ENCODE measurements at places on chromosomes 2 and 18. TPM values are rescaled to one million over a fixed set of nuclear protein-coding genes. Genes with fewer than 3 reads are reported as not detected.
A peak's percentile ranks its signal among the peaks of the same experiment; 100 is the strongest.

DNA sequence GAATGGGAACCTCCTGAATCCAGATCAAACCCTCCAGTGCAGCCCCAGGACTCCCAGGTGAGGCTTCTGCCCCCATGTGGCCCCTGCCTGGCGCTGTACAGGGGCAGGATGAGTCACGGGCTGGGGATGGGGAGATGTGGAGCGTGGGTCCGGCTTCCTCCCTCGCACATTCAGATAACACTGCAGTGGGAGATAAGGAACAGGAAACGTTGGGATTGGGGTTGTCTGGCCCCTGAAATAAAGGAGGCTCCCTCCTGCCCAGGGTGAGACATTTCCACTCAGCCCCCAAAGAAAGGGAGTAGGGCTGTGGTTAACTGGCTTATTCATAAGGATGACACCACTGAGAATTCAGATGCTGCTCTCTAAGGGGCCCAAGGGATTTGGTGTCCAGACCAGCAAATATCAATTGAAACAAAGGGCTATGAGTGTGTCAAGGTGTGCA is 30.7 kb downstream of the IGFBP5 start:
- H3K4me3 ChIP-seq = no peak overlapping the region
- H3K36me3 ChIP-seq = no peaks in the 10 kb centered on the region
- DNase-seq = no peak
- H3K4me1 ChIP-seq = no peaks in the 10 kb centered on the region
- no peaks in the 10 kb centered on the region for H3K27me3 ChIP-seq

DNA sequence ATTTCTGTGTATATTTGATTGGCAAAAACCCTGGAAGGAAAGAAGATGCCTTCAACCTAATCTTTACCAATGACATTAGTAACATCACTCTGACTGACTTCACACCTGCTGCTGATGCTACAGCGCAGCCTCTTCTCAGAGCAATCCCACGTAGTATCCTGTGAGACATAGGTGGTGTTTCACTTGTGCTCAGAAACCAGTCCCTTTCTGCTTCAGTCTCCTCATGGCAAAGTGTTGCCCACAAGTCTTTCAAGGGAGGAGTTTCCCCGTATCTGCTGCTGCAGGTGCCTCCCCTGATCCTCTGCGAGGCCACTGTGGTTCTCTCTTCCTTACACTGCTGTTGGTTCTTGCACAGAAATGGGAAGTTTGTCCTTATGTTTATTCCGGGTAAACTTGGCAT is 433.2 kb upstream of the TNP1 start:
- H3K4me3 ChIP-seq = no peak overlapping the region
- no peak overlapping the region for H3K27ac ChIP-seq
- no peak for DNase-seq
- H3K27me3 ChIP-seq = peaks cover 2% of the 10 kb centered on the region
- no peaks in the 10 kb centered on the region for H3K4me1 ChIP-seq
- no peaks in the 10 kb centered on the region for H3K36me3 ChIP-seq

DNA sequence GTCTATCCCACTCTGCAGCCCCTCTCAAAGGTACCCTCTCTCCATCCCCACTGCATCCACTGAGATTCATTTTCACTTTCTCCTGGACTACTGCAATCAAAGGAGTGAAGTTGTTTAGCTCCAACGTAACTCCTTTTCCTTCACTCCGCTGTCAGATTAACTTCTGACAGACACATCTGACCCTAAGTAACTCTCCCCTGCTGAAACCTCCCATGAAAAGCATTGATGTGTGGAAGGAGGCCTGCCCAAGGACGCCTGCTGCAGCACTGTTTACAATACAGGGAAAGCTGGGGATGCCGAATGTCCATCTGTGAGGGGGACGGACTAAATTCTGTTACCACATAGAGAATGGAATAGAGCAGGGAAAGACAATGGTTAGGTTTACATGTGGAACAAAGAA is 114.8 kb downstream of the TMEM163 start:
- no peaks in the 10 kb centered on the region for H3K4me1 ChIP-seq
- no peaks in the 10 kb centered on the region for H3K36me3 ChIP-seq
- no peak for DNase-seq
- no peak overlapping the region for H3K27ac ChIP-seq

Gene XIRP2
- total RNA-seq = not detected

- H3K4me1 ChIP-seq = no peaks in the 10 kb centered on the region
Observed at GRCh38 chr2:182754231-182754630, 38.2 kb downstream of the DNAJC10 start.

Gene ACVR1
- 18.7 TPM for total RNA-seq

GRCh38 chr2:182101263-182101662 is 115.6 kb downstream of the PPP1R1C start:
- no peaks in the 10 kb centered on the region for H3K4me1 ChIP-seq
- DNase-seq = no peak
- no peak overlapping the region for H3K4me3 ChIP-seq
- H3K27me3 ChIP-seq = peaks cover 15% of the 10 kb centered on the region
- H3K27ac ChIP-seq = no peak overlapping the region

GRCh38 chr2:85326406-85327159 is 1.2 kb downstream of the TGOLN2 start:
- peak overlapping the region; percentile 100 for H3K27ac ChIP-seq
- H3K36me3 ChIP-seq = peaks cover 61% of the 10 kb centered on the region
- DNase-seq = peak; percentile 84
- peak overlapping the region; percentile 92 for H3K4me3 ChIP-seq
- peaks cover 56% of the 10 kb centered on the region for H3K4me1 ChIP-seq
- H3K27me3 ChIP-seq = no peaks in the 10 kb centered on the region

DNA sequence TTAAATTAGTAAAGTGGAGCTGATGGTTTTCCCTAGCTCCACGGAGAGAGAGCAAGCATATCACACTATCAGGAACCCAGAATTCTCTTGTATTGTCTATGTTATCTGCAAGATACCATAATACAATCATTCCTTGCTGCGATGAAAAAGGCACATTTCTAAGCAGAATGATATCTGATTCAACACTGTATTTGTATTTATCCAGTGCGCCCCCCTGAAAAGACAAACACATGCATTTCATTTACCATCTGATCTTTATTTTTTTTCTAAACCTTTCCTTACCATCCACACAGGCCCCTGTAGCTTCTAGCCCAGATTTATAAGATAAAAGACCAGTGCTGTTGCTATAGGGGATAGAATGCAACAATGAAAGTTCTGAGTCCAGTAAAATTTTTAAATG is 420.6 kb downstream of the TDRD15 start:
- H3K27ac ChIP-seq = no peak overlapping the region
- no peak overlapping the region for H3K4me3 ChIP-seq
- DNase-seq = no peak
- H3K4me1 ChIP-seq = no peaks in the 10 kb centered on the region
- no peaks in the 10 kb centered on the region for H3K36me3 ChIP-seq
- H3K27me3 ChIP-seq = no peaks in the 10 kb centered on the region

Gene RGPD4
- 0.35 TPM for total RNA-seq
